ENCODE measurements at places on chromosomes 1 and 21. TPM values are rescaled to one million over a fixed set of nuclear protein-coding genes. Genes with fewer than 3 reads are reported as not detected.

Gene KCNE2
- polyA plus RNA-seq = 0.92 TPM

Gene PACC1
- 12.9 TPM for polyA plus RNA-seq

Gene CELSR2
- 39.5 TPM for polyA plus RNA-seq

Gene HRNR
- 1.5 TPM for polyA plus RNA-seq

Gene HSPB7
- polyA plus RNA-seq = 3.6 TPM

Gene GPR161
- polyA plus RNA-seq = 20.0 TPM

Gene KRTAP11-1
- polyA plus RNA-seq = not detected

Gene AKR7A3
- 1.5 TPM for polyA plus RNA-seq

Gene DNAH14
- polyA plus RNA-seq = 19.5 TPM

DNA sequence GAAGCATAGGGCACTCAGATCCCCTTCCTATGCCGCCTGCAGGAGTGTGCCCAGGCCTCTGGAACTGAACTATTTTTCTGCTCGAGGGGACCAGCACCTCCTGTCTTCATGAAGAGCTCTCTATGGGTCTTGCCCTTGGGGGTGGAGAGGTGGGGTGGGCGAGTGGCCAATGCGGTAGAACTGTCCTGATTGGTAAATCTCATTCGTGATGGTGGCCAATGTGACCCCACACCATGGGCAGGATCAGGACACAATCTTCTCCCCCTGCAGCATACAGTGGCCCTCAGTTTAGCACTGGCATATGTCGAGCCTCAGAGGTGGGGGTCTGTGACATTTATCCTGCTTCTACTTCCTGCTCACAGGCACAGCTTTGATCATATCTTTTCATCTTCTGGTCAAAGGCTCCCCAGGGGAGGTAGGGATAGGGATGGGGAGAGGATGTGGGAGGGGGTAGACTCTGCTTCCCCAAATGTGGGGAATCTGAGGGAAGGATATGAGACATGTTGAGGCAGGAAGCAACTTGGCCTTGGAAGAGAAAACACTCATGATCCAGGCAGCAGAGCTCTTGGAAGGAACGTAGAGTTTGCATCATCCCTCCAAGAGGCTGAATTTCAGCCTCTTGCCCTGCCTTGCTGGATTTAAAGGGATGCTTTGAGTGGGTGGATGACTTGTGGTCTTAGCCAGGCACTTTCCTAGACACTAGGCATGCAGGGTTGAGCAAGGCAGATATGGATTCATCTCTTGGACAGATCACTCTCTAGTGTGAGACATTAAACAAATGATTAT lies 81.8 kb downstream of the LAMC2 start:
- no peak for DNase-seq

DNA sequence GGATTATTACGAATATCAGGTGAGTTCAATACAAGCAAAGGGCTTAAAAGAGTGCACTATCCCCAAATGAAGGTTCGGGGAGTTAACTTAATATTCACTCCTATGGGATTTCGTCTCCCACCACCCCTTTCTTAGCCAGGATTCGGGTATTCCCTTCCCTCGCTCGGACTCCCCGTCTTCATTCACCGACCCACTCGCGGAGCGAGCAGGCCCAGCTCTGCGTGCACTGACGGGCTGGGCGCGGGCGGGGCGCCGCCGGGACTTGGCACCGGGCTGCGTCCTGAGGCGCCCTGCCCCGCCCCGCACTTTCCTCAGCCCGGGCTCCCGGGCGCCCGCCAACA lies 7.7 kb upstream of the MPZL1 start:
- no peak for DNase-seq

DNA sequence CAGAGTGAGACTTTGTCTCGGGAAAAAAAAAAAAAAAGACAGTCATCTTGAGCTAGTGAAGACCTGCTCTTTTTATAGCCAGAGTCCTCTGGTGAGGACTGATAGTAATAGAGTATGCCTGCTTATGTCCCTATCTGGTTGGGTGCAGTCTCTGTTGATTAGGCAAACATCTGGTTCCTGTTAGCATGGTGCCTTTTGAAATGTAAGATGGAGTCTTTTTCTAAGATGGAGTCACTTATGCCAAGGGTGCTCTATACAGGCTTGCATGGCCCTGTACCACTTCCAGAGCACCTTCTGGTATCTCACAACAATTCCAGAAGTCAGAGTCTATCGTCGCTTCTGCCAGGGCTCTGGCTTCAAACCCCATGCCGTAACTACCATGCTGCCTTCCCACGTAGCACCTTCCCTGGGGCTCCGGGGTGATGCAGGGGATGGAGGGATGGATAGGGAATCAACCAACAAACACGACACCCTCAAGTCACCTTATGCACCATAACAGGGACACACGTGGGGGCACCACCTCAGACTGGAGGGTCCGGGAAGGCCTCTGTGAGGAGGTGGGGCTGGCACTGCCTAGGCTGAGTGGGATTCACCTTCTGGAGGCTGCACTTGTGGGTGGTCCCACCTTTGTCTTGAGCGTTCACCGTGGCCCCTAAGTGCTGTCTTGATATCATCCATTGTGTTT lies 11.6 kb upstream of the PADI6 start:
- DNase-seq = no peak

GRCh38 chr1:86542631-86543030 lies 4.2 kb upstream of the CLCA4 start:
- DNase-seq = no peak

GRCh38 chr1:214542275-214543199 lies 8.9 kb downstream of the PTPN14 start:
- no peak for DNase-seq

- no peak for DNase-seq
Measured at GRCh38 chr1:7322283-7322785, 448.8 kb upstream of the VAMP3 start.

GRCh38 chr1:21149855-21150432 lies 26.8 kb downstream of the EIF4G3 start:
- no peak for DNase-seq

DNA sequence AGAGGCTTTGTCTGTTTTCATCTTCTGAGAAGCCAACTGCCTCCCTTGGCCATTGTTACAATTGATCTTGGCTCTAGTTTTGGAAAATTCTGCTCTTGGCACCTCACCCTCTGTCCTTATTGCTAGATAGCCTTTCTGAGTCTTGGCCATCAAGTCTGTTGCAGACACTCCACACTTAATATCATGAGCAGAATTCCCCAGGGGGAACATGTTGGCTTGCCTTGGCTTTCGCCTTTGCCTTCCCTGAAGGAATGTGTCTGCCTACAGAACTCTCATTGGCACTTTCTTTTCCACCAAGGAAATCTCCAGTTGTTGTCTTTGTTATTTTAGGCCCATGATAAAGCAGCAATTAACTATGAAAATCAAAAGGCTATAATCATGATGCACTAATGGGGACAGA lies 42.7 kb upstream of the LDLRAP1 start:
- DNase-seq = no peak

DNA sequence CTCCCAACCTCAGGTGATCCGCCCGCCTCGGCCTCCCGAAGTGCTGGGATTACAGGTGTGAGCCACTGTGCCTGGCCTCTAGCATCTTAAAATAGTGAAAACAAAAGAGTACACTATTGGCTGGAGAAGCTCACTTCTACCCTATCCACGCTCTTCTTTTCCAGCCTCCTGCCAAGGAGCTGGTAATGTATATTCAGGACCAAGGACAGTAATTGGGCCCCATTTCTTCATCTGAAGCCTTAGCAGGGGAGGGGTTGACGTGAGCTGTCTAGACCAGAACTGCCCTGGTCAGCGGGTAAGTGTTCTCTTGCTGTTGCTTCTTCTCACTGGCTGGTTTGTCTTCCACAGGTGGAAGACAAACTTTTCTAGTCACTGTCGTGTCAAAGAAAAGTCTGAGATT lies 70.2 kb downstream of the DNM3 start:
- DNase-seq = no peak

DNA sequence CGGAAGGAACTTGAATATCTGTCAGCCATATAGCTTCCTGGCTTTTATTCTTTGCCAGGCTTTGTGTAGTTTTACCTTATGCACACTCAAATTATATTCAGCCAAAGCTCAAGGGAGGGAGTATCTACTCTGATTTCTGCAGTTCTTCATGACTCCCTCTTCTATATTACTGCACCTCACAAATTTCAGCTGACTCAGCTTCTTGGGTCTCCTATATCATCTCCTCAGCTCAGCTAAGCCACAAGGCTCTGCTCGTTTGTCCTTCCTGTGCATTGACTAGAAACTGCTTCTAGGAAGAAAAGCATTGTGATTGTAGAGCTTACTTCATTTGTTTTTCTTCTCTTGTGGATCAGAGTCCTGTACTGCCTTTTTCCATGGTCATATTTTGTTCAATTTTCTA lies 37.4 kb downstream of the BTBD8 start:
- DNase-seq = no peak

- no peak for DNase-seq
Measured at GRCh38 chr21:39137248-39138178, 45.7 kb downstream of the PSMG1 start.

DNA sequence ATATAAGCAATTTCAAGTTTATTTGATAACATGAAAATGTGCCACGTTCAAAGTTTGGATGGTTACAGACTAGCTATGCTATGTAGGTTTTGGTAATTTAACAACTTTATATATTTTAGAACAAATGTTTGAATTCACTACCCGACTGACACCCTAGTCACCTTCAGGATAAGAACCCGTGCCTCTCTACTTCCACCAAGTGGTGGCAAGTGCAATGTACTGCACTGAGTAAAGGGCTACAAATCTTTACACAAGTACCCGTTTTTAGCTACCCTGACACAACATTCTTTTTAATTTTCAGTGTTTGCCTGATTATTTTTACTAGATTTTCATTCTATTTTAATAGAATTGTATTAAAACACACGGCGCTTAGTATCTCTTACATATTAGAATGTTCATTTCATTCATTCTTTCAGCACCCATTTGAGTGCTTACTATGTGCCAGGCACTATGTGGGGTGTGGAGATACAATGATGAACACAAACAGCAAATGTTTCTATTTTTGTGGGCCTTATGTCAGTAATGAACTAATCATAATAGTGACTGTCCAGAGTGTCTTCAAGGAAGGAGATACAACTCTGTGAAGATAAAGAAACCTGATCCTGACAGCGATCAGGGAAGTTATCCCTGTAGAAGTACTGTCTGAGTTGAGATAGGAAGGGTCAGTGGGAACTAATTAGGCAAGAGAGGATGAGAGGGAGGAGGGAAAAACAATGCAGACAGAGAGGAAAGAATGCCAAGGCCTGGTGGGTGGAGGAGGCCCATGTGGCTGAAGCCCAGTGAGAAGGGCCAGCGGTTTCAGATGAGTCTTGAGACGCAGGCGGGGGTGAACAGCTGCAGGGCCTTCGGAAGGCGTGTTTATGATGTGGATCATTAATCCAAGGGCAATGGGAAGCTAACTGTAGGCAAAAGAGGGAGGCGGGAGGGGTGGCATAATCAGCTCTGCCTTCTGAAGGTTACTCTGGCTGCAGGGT lies 3.8 kb downstream of the LCA5L start:
- no peak for DNase-seq

DNA sequence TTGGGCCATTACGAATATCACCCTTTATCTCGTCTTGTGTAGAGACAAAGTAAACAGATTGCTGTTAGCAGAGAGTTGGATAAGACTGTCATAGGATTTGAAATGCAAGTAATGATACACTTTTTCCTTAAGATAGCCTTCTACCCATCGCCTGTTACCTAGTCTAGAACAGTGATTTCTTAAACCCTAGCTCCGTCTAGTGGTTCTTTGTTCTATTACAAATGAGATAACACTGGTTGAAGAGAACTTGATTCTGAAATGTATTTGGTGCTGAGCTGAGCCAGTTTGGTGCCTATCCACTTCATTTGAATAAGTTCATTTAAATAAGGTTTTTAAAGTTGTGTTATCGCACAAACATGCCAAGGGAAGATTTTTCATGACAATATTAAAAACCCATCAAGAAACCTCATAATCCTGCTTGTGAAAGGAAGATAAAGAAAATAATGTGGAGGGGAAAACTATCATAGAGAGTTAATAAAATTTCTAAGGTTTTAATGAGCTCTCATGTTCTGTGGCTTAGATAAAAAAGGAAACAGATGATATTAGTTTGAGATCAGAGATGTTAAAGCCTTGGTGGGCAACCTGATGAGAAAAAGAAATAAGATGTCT lies 1.5 kb upstream of the KCNH1 start:
- no peak for DNase-seq

GRCh38 chr21:14768042-14768441 lies 221.9 kb upstream of the SAMSN1 start:
- no peak for DNase-seq

DNA sequence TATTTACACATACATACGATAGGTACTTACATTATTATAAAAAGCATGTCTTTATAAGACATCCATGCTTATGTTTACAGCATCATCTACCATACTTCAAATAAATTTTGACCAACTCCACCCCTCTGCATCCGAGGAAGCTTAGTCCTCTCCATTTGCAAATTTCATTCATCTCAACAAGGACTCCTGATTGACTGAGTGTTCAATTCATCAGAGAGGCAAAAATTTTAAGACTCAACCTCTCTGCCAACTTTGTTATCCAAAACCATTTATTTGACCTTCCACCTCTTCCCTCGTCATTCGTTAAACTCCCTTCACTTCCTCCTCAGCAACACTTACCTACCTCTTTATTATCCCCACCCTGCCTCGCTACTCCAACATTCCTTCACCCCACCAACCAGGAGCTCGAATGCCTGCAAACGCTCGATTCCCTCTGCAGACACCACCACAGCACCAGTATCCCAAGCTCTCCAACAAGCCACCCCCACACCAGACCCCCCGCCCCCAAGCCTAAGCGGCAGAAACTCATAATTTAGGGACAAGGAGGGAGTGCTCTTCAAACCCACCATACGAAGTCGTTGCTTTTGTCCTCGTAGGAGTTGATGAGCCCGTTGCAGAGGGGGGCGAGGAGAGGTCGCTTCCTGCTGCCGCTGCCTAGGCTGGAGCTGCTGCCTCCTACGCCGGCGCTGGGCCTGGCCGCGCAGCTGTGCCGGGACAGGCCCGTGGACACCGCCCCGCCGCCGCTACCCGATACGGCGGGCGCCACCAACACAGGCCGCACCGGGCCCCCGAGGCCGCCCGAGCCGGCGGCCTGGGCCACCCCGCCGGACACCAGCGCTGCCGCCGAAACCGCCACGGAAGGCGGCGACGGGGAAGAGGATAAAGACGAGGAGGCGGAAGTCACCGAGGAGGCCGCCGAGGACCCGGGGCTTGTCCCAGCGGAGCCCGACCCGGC lies 803 bp downstream of the COP1 start:
- DNase-seq = peak; percentile 36
